Lower leg skin (tissue), 4 donors: ENCODE measurements at places on chromosomes 3 and 15.
A peak's percentile ranks its signal among the peaks of the same experiment; 100 is the strongest.

DNA sequence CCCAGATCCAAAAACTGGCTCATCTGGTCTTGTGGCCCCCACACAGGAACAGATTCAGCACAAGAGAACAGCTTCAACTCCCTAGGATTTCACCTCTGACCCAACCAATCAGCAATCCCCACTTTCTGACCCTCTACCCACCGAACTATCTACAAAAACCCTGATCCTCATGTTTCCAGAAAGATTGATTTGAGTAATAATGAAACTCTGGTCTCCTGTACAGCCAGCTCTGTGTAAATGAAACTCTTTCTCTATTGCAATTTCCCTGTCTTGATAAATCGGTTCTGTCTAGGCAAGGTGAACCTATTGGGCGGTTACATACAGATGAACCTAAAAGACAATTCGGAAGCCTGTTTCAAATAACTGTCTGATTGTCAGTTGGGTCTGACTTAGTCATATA, 847.6 kb upstream of the ALCAM start:
- no peak for DNase-seq

DNA sequence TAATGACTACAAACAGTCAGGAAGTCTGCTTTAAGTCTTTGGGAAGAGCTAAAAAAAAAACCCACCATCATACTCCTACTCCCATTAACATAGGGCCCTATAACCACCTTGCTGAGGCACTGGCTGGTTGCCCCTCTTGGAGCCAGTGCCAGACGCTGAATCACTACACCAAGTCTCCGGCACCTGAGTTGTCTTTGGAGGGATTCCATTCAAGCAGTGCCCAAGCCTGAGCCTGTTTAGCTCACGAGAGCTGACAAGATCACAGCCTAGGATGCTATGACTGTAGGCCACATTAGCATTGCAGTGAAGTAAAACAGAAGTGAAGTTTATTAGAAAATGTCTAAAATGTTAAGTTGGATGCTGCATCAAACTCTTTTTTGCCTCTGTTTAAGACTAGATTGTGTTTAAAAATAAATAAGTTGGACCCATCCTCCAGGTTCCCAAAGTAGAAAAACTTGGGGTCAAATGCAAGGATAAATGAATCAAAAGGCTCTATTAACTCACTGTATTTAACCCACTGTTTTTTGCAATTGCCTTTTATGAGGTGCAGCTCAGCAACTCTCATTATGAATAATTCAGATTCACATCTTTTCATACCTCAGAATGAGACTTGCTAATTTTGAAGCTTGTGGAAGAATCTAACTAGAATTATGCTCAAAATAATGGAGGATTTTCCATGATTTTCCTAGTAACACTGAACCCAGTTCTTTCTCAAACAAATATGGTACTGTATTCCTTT, 461.9 kb downstream of the FOXP1 start:
- no peak for DNase-seq

DNA sequence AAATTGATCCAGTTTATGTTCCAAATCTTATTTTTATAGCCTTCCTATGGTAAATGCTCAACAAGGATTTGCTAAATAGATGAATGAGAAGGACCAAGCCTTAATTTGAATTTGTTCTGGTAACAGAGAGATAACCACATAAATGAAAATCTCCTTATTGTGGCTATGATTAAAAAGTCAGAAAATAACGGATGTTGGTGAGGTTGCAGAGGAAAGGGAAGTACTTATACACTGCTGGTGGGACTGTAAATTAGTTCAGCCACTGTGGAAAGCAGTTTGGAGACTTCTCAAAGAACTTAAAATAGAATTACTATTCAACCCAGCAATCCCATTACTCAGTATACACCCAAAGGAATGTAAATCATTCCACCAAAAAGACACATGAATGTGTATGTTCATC, 26.2 kb downstream of the AAGAB start:
- DNase-seq = no peak

DNA sequence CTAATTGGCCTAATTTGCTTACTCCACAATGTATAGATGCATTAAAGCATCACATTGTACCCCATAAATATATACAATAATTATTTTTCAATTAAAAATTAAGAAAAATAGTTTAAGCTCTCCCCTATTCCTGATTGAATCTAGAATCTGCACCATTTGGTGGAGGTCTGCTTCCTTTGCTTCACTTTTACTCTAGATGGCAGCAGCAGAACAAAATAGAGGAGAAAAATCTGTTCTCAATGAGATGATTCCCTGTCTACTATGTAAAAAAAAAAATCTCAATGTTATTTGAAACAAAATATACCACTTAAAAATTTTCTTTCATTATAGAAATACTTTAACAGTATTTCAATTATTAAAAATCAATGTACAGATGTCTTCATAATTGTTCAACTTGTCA, 109.6 kb upstream of the FXR1 start:
- no peak for DNase-seq

DNA sequence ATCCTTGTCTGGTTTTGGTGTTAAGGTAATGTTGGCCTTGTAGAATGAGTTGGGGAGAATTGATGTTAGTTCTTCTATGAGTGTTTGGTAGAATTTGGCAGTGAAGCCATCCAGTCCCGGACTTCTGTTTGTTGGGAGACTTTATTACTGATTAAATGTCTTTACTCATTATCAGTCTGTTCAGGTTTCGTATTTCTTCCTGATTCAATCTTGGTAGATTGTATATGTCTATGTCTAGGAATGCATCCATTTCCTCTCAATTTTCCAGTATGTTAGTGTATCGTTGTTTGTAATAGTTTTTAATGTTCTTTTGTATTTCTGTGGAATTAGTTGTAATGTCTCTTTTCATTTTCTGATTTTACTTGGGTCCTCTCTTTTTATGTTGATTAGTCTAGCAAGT, 39.4 kb downstream of the NCK1 start:
- DNase-seq = no peak

- DNase-seq = no peak
Measured at GRCh38 chr3:16302082-16302631, 37.1 kb downstream of the OXNAD1 start.

DNA sequence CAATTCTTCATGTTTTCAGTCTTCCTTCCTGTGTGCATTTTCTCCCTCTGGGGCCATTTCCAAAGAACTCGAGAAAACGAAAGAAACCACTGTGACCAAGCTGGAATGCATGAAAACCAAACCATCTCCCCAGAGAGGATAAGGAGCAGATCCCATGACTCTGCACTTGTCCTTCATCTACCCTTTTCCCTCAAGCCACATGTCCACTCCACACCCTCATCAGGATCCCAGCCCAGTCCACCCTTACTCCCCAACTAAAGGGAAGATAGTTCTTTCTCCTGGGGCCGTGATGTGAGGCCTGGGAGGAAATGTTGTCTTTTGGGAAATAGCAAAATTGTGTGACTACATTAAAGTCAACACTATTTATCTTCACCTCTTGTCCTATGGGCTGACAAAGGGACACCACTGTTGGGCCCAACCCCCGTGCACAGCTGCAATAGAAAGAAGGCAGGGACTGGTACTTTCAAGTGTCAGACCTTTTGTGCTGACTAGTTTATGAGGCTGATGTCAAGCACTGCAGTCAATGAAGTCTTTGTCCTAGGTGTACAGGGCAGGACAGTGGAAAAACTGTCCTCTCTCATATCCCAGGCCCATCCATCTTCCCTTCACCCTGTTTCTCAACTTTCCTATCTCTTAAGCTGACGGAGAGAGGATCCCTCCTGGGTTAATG, 487.1 kb upstream of the NR2F2 start:
- no peak for DNase-seq

DNA sequence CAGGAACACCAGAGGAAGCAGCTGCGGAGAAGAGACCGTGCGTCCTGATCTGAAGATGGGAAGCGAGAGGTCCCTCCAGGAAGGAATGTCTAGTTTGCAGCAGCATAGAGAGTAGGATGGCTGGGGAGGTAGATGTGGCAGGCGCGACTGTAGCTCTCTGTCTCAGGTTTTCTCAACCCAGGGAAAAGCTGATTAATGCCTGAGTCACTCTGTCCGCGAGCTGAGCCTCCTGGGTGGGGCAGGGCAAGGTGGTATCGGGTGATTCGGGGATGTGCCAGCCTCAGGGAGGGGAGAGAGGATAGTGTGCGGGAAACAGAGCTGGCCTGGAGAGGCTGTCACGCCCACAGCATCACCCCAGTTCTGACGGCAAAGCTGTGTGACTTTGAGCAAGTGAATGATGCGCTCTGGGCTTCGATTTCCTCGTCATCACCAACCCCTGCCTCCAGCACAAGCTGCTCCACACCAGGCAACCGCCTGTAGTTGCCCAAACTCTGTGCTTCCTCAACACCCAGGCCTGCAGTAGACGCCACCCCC, 28.4 kb downstream of the CPN2 start:
- DNase-seq = peak; percentile 45

DNA sequence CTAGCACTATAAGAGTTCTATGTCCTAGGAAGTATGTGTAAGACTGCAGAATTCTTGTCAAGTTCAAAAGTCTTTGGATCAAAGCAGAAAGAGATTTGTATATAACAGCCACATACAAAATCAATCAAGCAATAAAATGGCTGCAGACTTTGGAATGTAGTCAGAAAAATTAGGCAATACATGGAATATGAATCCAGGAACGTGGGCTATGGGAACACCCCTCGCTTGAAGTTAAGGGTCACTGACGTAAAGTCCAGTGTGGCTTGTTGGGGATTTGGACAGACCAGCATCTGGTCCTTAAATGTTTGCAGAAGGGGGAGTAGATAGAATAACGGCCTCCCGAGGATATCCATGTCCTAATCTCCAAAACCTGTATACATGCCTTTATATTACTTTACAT, 178.6 kb downstream of the ADAMTS9 start:
- DNase-seq = no peak

- no peak for DNase-seq
Measured at GRCh38 chr3:196499807-196500524, 3.6 kb downstream of the RNF168 start.

- no peak for DNase-seq
Measured at GRCh38 chr3:133874344-133874743, 21.3 kb downstream of the RAB6B start.

- peak; percentile 52 for DNase-seq
Measured at GRCh38 chr3:37935756-37936666, 54.6 kb upstream of the VILL start.

DNA sequence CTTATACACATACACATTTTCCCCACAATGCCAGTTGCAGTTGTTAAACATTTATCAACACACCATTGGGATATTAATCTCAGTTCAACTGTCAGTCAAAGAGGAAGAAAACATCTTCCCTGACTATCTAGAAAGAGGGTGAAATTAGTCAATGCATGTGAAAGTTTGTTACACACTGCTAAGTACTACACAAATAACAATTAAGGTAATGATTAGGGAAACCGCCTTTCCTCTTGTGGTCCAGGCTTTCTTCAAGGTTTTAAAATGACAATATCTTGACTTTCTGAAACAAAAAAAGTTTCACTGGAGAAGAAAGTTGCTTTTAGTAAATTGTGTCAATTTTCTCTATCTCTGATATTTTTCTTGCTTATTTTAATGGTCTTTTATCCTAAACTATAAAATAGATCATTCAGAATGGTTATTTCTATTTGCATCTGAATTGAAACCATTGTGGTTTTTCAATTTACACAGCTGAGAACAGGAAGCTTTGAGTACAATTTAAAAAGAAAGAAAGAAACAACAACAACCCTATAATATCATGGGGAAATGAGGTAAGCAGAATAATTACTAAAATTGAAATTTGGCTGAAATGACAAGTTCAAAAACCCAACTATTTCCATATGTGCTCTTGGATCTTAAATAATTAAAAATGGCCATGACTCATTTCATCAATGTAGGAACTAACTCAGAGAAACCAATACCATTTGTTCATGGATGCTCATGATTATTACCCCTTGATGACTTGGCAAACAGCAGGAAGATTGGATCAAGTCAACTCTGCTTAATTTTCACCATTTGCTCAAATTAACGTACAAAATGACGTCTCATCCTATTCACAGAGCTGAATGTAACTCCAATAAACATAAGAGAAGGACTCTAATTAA, 31.7 kb downstream of the GPR149 start:
- no peak for DNase-seq

DNA sequence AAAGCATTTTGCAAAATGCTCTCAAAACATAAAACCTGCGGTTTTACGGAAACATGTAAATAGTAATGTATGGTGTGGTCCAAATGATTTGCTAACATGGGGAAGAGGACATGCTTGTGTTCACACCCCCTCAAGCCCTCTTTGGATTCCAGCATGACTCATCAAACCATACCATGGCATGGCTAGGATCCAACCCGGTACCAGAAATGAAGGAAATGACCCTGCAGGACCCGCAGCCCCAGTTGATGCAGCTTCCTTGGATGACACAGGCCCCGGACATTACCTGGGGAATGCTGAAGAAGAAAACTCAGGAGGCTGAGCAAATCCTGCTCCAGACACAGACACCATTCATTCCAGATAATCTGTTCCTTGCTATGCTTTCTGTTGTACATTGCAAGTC, 222.9 kb downstream of the DTWD1 start:
- DNase-seq = no peak

DNA sequence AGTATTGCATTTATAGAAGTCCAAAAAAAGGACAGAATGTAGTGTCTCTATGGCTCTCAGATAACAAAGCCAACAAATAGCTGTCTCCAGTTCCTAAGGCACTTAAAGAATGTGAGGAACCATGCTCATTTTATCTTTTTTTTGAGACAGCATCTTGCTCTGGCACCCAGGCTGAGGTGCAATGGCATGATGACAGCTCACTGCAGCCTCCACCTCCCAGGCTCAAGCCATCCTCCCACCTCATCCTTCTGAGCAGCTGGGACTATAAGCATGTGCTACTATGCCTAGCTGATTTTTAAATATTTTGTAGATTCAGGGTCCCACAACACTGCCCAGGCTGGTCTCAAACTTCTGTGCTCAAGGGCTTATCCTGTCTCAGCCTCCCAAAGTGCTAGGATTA, 16.1 kb downstream of the ISY1 start:
- DNase-seq = no peak

DNA sequence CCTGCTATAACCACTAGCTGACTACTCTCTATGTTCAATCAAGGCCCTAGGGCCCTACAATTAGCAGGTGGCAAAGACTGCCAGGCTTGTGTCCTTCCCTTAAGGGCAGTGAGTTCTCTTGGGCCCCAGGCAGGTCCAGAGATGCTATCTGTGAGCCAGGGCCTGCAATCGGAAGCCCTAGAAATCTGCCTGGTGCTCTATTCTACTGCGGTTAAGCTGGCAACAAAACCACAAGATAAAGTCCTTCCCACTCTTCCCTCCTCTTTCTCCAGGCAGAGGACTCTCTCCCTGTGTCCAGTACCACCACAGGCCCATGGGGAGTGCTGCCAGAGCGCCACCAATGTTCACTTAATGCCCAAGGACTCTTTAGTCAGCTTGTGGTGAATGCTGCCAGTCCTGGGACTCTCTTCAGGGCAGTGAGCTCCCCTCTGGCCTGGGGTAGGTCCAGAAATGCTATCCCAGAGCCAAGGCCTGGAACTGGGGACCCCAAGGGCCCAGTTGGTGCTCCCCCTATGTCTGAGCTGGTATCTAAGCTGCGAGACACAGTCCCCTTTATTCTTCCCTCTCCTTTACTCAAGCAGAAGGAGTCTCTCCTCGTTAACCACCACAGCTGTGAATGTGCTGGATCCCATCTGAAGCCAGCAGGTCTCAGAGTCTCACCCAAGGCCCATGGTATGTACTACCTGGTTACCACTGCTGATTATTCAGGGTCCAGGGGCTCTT, 34.7 kb downstream of the XXYLT1 start:
- no peak for DNase-seq

GRCh38 chr3:48952510-48953118, 34.0 kb downstream of the ARIH2 start:
- DNase-seq = no peak

GRCh38 chr3:175150812-175151401, 291.8 kb downstream of the NAALADL2 start:
- peak; percentile 34 for DNase-seq
